BE2C (cell line): ENCODE measurements at places on chromosomes 13 and 19.

DNA sequence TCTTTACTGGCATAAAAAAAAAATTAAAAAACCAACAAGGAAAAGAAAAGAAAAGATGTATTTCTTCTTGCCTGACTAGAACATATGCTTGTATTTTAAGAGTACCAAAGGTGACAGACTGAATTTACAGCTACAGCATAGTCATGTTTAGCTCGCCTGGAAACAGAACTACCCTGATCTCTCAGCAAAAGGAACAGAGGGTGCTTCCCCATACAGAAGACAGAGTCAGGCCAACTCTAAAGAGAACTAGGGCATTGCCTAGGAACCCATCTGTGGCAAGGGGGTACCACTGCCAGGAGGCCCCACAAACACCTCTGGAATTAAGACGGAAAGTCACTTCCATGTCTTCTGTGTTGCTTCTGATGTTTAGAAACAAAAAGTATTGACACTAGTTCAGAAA, 252.1 kb upstream of the STARD13 start:
- DNase-seq, result no peak

GRCh38 chr13:104837756-104838155, 1697.7 kb downstream of the EFNB2 start:
- DNase-seq, result no peak

GRCh38 chr13:45545686-45546409, 69.7 kb downstream of the ERICH6B start:
- no peak for DNase-seq

DNA sequence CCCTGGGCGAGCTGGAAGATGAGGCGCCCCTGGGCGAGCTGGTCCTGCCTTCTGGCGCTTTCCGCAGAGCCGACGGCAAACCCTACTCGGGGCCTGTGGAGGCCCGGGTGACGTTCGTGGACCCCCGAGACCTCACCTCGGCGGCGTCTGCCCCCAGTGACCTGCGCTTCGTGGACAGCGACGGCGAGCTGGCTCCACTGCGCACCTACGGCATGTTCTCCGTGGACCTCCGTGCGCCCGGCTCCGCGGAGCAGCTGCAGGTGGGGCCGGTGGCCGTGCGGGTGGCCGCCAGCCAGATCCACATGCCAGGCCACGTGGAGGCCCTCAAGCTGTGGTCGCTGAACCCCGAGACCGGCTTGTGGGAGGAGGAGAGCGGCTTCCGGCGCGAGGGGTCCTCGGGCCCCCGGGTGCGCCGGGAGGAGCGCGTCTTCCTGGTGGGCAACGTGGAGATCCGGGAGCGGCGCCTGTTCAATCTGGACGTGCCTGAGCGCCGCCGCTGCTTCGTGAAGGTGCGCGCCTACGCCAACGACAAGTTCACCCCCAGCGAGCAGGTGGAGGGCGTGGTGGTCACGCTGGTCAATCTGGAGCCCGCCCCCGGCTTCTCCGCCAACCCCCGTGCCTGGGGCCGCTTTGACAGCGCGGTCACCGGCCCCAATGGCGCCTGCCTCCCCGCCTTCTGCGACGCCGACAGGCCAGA, 6.3 kb downstream of the CILP2 start:
- no peak for DNase-seq

DNA sequence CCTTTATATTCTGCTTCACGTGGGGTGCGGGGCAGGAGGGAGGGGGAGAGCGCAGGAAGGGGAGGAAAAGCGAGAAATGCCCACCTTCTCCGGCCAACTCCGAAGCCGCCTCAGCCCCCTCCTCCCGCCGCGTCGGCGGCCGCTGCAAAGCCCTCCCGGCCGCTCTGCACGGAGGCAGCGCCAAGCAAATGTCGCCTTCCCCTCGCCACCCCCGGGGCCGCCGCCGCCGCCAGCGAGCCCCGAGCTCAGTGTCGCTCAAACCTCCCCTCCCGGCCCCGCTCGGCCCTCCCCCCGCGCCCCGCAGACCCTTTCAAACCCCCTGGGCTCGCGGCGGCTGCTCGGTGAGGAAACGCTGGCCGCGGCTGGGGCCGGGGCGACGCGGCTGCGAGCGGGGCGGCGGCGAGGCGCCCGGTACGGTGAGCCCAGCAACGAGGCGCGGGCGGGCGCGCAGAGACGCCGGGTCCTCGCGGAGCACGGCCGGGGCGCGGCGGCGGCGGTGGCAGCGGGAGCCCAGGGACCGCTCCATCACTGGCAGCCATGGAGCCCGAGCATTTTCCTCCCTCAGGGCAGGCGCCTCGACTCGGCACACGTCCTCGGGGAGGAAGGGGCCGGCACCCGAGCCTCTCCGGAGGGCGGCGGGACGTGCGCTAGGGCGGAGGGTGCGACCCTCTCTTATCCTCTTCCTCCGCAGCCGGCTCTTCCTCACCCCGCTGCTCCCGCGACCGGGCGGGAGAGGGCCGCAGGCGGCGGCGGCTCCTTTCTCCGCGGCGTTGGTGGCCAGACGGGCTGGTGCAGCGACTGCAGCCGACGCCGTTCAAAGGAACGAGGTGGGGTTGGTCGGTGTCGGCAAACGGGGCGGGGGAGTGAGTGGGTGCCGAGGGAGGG, 463 bp upstream of the TSC22D1 start:
- DNase-seq, result peak; percentile 42

- peak; percentile 99 for DNase-seq
These were observed 24.0 kb downstream of the SLC8A2 start for GRCh38 chr19:47447470-47448359.

DNA sequence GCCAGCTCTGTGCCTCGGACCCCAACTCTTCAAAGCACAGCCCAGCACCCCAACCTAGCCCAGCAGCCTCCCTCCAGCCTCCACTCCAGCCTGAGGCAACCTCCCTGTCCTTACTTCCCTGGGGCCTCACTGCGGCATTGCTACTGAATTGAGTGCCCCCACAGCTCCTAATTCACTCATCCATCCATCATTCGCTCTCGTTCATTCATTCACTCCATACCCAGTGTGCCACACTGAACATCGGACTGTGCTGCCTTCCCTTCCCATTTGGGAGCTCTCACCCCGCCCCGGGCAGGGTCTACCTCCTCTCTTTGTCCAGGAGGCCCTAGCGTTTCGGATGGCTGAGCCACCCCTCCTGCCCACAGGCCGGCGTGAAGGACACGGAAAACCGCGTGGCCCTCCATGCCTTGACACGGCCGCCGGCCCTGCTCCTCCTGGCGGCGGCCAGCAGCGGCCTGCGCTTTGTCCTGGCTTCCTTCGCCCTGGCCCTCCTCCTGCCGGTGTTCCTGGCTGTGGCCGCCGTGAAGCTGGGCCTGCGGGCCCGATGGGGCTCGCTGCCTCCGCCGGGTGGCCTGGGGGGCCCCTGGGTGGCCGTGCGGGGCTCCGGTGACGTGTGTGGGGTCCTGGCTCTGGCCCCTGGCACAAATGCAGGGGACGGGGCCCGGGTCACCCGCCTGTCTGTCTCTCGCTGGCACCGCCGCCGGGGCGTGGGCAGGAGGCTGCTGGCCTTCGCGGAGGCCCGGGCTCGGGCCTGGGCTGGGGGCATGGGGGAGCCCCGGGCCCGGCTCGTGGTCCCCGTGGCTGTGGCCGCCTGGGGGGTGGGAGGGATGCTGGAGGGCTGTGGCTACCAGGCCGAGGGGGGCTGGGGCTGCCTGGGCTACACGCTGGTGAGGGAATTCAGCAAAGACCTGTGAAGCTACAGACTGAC, 1.3 kb downstream of the NAT14 start:
- peak; percentile 51 for DNase-seq

- DNase-seq, result no peak
These were observed 1.2 kb downstream of the TPGS1 start for GRCh38 chr19:508204-509150.

GRCh38 chr13:100859861-100860260, 185.3 kb upstream of the TMTC4 start:
- no peak for DNase-seq

GRCh38 chr19:37594982-37595382, 306 bp downstream of the ZNF540 start:
- DNase-seq, result no peak

- DNase-seq, result no peak
These were observed 294.5 kb downstream of the SLC7A1 start for GRCh38 chr13:29301027-29301426.

DNA sequence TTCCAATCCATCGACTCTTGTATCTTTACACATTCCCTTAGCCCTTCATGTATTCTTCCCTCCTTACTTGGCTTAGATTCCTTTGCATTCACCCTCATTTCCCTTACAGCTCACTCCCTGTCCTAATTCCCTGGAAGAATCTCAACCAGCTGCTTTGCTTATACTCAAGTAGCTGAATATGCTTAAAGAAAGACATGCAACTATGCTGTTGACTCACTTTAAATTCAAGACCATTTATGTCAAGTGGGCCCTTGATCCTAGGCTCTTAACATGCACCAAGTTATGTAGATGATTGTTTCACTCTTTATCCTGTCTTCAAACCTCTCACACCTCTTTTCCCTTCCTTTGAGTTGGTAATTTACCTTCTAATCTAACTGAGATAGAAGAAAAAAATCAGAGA, 7.4 kb downstream of the CCDC122 start:
- DNase-seq, result no peak

- DNase-seq, result no peak
These were observed 217.9 kb upstream of the SLITRK5 start for GRCh38 chr13:87453244-87453643.

DNA sequence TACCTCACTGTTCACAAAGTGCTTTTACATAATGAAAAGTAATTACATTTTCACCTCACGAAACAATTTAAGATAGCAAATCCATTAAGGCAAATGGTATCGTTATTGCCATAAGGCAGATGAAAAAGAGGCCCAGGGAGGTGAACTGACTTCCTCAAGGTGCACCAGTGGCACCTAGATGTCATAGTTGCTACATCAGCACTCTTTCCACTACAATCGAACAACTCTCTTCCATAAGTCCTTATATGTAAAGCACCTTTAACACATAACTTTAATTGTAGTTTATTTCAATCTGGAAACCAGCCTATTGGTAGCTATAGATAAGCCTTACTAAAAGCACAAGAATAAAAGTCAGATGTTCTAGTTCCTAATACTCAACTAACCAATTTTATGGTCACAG, 35.1 kb downstream of the XPO4 start:
- DNase-seq, result no peak

GRCh38 chr19:48310227-48310626, 15.1 kb upstream of the EMP3 start:
- no peak for DNase-seq

DNA sequence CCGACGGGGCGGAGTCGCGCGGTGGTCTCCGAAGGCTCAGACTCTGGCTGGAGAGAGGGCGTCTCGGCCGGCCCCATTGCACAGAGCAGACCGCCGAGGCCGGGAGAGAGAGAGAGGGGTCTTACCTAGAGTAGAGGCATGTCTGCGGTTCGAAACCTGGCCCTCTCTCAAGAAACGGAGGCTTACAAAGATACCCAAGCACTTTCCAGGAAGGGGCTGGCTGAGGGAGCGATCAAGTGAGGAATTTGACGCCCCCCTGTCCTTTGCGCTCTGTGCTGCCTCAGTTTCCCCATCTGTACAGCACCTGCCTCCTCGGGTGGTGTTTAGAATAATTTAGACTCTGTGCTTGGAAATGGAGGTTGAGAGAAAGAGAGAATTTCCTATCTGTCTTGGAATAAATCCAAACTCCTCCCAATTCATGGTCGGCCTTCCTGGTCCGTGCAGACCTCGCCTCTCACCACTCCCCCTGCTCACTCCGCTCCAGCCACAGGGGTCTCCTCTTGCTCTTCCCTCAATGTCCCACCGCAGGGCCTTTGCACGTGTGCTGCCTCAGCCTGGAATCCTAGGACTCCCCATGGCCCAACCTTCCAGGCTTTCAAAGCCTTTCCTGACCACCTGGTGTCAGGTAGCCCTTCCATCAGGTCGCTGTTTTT, 658 bp upstream of the ISOC2 start:
- no peak for DNase-seq

GRCh38 chr13:25034173-25034572, 61.8 kb upstream of the PABPC3 start:
- no peak for DNase-seq

- no peak for DNase-seq
These were observed 16.0 kb upstream of the TPM4 start for GRCh38 chr19:16060294-16060693.

DNA sequence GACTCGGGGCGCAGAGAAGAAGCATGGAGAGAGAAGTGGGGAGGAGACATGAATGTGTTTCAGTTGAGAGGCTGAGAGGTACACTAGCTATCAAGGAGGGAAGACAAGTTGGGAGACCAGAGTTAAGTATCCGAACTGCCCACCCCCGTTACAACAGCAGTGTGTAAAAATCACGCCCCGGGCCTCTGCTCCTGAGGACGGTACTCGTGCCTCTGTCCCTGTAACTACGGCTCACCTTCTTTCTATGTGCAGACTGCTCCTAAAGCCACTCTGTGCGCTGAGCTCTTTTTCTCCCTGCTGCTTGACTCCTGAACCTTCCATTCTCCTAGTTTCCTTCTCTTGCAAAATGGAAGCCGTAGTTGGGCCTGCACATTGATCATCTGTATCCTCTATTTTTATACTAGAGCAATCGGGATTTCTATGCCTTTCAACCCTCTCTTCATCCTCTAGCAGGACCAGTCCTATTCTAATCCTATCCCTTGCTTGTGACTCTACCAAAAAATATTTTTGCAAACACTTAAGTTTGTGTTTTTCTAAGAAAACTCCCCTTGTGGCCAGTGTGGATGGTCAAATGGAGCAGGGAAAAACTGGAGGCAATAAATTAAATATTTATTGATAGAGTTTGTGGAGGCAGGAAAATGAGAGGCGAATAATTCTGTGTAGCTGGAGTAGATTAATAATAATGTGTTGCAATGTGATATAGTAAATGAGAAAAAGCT, 569 bp downstream of the POLR1D start:
- no peak for DNase-seq

GRCh38 chr19:18157465-18158063, 4.6 kb downstream of the PIK3R2 start:
- DNase-seq, result peak; percentile 92

DNA sequence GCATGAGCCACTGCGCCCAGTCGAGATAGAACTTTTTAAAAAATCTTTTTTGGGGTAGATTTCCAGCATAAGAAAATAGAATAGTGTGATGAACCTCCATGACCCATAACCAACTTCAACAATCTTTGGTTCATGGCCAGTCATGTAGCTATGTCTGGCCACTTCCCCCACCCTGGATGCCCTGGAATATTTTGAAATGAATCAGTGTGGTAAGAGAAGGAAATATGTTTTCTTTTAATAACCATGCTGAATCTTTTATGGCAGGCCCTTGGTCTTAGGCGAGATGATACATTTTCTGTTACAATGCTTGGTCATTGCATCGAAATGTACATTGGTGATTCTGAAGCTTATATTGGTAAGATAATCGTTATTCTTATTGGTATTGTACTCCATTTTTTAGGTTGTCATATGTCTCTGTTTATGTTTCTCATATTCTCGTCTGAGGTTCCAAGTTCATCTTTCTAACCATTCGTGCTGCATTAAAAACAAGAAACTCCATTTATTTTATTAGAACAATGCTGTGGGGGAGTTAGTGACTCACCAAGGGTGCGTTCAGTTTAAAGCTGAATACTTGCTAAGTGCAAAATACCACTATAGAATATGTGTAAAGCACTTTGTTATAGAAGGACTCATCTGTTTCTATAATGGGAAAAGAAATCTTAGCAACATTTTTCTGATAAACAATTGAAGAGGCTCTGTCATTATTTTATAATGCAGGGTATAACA, 16.4 kb upstream of the UPF3A start:
- DNase-seq, result no peak
